ENCODE measurements at places on chromosomes 2 and 18.

DNA sequence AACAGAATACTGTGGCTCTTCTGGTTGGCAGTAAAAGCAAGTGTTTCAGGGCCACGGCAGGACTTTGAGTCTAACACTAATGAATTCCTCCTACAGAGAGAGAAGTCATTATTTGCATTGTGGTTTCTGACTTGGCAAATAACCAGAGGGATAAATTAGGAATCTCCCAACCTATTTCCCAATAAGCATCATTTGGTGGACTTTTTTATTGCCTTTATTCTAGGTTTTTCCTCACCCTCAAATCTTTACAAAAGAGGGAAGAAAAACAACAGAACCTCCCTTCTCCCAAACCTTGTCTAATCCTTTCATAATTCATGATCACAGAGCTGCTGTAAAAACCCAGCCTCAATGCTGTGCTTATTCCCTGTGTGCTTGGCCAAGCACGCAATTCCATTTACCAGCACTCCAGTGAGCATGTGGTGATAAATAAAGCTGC is 179.7 kb downstream of the AGPS start:
- DNase-seq, result no peak

DNA sequence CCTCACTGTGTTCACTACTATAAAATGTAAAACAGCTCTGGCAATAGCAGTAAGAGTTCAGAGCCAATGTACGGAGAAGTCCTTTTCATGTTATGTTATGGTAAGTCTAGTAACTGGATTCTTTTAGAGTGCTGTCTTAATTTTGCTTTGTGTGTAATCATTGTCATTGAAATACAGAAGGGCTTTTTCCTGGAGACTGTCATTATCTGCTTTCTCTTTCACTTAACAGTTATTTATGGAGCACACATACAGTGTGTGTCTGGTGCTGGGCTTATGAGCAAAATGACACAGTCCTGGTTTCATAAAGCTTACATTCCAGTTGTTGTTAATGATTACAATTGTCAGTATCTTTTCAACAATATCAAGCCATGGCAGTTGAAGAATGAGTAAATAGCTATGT is 95.5 kb downstream of the CCDC102B start:
- no peak for DNase-seq

DNA sequence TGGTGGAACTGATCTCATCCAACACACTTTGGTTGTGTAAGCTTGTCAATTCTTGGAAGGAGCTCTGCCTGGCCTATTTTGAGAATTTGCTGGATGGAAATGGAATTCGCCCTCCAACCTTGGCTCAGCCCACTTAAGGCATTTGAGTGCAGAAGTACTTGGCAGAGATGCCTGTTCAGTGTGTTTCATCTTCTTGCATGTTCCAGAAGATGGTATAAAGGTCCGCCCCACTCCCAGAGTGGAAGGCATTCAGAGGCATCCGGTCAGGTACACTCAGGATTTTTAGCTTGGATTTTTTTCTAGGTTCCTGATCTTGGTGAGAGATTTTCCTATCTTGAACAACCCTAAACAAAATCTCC is 61.3 kb upstream of the TXNDC2 start:
- no peak for DNase-seq

DNA sequence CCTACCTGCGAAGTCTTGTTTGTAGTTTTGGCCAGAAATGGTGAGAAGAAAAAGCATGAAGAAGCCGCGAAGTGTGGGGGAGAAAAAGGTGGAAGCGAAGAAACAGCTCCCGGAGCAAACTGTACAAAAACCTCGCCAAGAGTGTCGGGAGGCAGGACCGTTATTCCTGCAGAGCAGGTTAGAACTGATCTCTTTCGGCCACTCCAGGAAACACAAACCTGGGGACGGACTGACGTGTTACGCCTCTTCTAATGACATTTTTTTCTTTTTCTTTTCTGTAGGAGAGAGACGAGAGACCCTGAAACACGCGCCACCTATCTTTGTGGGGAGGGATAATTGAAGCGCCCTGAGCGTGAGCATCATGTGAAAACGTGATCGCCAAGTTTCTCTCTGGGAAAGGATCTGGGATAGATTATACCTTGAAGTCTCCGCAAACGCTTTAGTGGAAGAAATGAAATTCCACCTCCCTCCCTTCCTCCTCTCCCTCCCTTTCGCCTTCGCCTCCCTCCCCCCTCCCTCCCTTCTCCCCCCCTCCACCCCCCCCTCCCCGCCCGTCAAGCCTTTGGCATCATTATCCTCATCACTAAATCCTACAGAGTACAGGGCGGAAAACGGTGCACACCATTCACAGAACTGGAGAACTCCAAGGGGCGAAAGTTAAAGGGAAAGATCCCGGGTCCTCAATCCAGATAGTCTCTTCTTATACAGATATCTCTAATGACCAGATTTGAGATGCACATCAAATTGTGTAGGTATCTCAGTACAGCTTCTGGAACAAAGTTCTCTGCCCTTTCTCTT is at the start of gene ZEB2:
ZEB2 (minus strand) TSS at position 186 of the 798 bp plus-strand sequence. CDS start 2,769 bp downstream, outside the sequence.
- no peak for DNase-seq

DNA sequence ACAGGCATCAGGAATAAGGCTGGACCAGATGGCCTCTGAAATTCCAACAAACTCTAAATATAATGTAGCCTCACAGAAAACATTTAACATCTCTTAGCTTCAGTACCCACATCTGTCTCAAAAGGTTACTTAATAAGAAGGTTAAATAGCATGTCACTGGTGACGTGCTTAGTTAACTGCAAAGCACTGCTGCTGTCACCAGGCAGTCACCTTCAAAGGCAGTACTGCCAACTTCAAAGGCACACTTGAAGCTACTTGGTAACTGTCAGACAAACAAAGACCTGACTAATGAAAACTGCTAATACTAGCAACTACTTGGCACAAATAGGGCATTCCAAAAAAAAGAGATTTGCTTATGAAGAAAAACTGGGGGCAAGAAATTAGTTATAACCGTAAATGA is 36.2 kb downstream of the EPG5 start:
- no peak for DNase-seq

DNA sequence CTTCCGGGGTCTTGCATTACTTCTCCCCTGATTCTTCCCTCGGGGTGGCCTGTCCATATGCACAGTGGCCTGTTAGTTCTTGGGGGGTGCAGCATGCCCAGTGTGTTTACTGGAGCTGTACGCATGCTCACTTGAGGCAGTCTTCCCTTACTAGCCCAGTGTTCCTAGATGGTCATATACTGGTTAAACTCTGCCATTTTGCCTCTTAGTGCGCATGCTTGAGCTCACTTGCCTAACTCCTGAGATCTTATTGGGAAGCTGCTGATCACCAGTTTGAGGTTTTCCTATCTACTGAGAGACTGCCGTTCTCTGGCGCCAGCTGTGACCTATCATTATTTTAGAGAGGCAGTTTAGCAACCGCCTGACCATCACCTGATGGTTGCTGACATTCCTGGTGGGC is 571.2 kb downstream of the ADCYAP1 start:
- no peak for DNase-seq
